NCI-H1092 treated with DMSO at 0.1 percent for 48 hours (cell line): ENCODE measurements at places on chromosomes 4 and X.
A peak's percentile ranks its signal among the peaks of the same experiment; 100 is the strongest.

GRCh38 chr4:17103231-17103630 is 204.8 kb upstream of the LDB2 start:
- no peak for DNase-seq

DNA sequence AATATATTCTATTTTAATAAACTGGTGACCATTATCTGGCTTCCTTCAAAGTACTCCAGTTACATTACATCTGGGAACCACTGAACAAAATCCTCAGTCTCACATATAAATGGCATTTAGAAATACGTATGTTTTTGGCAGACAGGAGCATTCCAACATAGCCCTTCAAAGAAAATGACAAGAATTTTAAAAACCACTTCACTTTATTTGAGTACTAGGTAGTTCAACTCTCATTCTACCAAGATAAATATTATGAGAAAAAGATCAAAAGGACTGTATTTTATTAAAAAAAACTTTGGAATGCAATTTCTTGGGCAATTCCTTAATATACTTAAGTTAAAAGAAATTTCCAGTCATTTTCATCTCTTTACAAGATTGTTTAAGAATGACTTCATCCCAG is 17.6 kb downstream of the TNIP3 start:
- DNase-seq, result no peak

GRCh38 chr4:174086829-174087799 is 196.4 kb downstream of the FBXO8 start:
- peak; percentile 84 for DNase-seq

DNA sequence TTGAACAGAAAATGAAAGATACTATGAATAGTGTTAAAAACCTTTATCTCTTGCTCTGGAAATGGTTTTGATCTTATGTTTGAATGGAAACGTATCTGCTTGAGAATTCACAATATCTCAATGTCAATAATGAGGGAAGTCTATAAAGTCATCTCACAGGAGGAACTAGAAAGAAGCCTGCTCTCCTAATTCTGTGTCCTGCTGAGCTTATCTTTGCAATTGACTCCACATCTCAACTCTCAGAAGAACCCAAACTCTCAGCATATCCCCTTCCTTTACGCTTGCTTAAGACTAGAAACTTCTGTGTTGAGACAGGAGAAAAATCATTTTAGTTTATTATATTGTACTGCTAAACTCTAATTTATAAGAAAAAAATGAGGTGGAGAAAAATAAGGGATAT is 8.3 kb upstream of the PF4V1 start:
- DNase-seq, result no peak

DNA sequence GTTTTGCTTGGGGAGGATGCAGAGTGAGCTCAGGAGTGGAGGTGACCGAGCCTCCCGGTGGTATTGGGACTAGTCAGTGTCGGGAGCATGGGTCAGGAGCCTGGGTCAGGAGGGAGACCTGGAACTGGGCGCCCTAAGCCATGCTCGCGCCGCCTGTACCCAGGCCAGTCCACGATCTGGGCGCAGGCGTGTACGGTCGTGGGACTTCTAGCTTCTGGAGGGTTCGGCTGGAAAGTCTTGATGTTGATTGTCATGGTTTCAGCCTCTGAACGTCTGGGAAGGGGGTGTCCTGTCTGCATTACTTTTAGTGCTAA is 244 bp downstream of the EIF2S3 start:
- DNase-seq, result no peak

GRCh38 chrX:119759248-119759766 is 919 bp downstream of the SOWAHD start:
- peak; percentile 3 for DNase-seq

- DNase-seq, result no peak
Observed at GRCh38 chr4:40710484-40711254, 39.1 kb upstream of the NSUN7 start.

DNA sequence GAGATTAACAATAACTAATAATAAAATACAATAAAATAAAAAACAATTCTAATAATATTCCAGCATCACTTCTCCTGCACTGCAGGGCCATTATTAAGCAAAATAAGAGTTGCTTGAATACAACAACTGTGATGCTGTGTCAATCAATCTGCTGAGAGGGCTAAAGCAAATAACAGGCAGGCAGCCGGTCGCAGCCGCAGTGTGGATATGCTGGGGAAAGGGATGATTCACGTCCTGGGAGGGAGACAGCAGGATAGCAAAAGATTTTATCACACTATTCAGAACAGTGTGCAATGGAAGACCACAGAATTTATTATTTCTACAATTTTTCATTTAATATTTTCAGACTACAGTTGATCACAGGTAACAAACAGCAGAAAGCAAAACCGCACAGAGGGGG is 76.5 kb upstream of the SMARCAD1 start:
- DNase-seq, result no peak

DNA sequence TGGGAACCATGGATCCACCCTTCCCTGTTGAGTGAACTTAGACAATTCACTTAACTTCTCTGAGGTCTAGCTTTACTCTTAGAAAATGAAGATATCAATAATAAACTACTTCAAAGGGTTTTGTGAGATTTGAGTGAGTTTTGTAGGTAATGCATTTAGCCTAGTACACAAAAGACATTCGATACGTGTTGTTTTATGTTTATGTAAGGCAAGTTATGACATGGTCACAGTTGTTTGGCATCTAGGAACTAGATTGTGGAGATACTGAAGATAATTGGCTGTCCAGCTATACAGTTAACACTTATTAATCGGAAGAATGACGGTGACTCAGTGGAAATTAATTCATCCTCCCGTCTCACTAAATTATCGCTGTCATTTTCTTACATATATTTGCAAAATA is 1781.1 kb upstream of the TENM3 start:
- no peak for DNase-seq

- DNase-seq, result no peak
Observed at GRCh38 chr4:185383451-185383850, 12.3 kb downstream of the LRP2BP start.

DNA sequence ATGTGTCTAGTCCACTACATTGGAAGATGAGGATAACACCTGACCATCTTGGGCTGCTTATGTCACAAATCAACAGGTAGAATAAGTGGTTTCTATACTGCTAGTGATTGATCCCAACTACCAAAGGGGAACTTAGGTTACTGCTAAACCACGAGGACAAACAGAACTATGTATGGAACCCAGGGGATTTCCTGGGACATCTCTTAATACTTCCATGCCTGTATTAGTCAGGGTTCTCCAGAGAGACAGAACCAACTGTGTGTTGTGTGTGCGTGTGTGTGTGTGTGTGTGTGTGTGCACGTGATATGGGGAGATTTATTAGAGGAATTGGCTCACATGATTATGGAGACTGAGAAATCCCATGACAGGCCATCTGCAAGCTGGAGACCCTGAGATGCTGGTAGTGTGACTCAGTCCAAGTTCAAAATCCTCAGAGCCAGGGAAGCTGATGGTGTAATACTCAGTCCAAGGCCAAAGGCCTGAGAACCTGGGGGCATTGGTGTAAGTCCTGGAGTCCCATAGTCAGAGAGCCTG is 16.2 kb upstream of the AFF1 start:
- DNase-seq, result no peak

DNA sequence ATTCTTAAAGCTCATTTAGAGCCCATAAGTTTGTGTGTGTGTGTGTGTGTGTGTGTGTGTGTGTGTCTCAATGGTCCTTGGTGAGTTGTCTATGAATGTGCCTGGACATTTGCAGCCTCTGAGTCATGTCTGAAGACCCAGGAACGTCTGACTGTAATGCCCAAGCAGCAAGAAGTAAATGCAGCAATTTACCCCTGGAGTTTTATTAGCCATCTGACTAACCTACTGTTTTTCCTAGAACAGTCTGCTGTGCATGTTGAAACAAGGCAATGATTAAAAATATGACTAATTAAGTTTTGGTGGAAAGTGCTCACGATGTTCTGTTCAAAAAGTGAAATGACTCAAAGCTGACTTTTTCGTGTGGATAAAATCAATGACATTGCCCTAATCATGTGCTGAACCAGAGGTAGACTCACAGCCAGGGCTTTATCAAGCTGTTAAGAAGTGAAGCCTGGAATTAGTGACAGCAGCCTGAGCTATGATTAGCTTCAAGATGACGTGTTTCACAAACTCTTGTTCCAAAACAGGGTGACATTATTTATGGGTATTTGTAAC is 201.6 kb downstream of the CPE start:
- no peak for DNase-seq

DNA sequence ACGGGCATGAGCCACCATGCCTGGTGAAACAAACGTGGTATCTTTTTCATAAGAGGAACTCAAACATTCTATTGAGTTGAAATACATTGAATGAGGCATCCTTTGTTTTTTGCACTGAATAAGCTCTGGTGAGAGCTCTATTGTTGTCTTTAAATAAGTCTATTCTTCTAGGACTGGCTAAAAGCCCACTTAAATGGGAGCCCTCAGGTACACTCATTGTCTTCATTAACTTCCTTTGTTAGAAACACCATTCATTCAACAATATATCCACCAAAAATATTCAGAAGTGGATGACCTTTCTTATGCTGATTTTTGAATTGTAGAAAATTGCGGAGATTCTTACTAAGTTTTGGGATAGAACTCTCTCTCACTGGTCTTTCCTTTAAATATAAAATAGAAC is 568.0 kb downstream of the IL1RAPL1 start:
- no peak for DNase-seq

DNA sequence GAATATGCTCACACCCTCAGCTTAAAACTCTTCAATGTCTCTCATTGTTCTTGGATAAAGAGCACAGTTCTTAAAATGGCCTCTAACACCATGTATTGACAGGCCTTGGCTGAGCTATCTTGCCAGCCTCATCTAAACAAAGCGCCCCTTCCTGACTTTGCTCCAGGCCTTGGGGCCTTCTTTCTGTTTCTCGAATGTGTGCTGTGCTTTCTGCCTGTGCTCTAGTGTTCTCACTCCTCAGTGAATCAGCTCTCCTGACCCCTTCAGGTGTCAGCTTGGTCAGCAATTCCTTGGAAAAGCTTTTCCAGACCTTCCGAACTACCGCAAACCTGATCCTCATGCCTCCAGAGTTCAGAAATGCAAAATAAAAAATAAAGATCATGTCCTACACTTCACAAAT is 346.3 kb upstream of the FSTL5 start:
- DNase-seq, result no peak

DNA sequence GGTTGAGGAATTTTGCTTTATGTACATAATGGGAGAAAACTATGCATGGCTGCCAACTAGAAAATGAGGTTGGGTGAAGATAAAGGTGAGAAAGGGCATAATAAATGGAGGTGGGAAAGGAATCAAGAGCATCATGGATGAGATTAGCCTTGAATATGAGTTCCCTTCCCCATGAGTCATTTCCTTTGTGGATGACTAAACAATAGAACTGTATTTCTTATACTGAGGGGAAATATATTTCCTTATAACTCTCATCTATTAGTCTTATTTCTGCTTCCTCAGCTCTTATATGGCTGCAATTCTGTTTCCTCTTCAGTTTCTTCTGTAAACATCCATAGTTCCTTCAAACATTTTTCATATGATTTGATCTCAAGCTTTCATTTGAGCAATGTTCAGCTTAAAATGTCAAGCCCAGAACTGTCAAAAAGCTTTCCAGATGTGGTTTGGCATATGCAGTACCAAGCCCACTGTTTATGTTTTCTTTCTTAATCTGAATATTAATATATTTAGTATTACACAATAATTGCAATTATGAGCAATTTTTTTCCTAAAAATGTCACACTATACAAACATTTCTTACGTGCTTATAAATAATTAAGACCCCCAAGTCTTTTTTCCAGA is 100.7 kb upstream of the GRPR start:
- DNase-seq, result no peak

DNA sequence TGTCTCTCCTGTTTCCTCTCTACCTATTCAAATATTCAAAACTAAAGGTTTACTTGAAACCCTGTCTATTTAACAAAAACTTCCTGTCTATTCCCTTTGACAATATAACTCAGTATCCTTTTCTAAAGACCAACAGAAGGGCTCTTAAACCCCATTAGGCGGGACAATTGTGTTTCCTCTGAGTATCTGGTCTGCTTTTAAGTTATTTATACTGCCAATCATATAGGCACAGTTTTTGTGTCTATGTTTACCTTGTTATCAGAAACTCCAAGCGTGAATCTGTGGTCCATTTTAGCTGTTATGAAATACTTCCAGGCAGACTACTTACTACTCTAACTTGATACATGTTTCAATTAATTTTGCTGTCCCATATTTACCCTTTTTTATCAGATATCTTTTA is 350.0 kb upstream of the CTSO start:
- DNase-seq, result peak; percentile 84

DNA sequence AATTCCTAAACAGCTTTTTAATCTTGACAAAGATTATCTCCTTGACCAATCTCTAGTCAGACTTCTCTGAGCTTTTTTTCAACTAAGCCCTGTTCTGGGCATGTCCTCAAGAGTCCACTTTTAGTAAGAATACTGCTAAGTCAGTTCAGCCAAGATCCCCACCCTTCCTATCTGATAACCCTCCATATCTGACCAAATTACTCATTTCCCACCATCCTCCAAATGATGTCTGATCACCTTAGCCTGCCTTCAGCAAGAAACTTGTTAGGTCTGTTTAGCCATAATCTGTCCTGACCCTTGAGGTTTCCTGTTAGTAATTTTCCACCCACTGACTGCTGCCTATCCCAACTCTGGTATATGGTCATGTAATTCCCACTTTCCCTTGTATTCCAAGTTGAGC is 65.2 kb downstream of the FAM13A start:
- DNase-seq, result no peak

DNA sequence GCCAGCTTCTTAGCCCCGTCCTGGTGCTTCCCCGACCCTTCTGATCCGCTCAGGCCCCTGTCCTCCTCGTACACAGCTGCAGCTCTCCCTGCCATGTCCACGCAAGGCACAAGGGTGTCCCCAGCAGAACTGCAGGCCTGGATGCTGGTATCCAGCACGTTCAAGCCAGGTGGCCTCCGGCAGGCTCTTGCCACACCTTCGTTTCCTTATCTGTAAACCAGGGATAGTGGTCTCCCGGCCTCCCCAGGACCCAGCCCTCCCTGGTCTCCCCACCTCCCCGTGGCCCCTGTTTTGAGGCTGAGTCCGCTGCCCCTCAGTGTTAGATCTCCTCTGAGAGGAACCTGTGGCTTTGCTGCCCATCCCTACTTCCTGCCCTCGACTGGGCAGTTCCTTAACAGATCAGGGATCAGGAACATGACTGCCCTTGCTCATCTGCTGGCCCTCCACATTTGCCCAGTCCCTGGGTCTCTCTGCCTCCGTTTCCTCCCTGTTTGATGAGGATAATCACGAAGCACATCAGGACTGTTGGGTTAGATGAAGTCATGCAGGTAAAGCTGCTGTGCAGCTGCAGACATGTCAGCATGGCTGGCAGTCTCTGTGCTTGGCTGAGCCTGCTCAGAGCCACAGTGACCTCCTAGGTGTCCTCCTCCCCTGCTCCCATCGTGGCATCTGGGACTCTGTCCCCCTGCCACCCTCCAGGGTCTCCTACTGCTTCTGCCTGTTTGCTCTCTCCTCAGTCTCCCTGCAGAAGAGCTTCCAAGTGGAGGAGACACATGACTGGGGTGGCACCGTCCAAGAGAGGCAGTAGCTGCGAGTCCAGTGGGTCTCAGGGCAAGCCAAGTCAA is 32.9 kb downstream of the PIGG start:
- no peak for DNase-seq

- DNase-seq, result no peak
Observed at GRCh38 chrX:96403446-96403845, 281.2 kb upstream of the DIAPH2 start.
